Stimulated activated CD4-positive, alpha-beta T cell treated with anti-CD3 and anti-CD28 coated beads, TNF-alpha, amount 100 ng/mL, for 24 hours (primary cell): ENCODE measurements at places on chromosomes 12 and 14.

DNA sequence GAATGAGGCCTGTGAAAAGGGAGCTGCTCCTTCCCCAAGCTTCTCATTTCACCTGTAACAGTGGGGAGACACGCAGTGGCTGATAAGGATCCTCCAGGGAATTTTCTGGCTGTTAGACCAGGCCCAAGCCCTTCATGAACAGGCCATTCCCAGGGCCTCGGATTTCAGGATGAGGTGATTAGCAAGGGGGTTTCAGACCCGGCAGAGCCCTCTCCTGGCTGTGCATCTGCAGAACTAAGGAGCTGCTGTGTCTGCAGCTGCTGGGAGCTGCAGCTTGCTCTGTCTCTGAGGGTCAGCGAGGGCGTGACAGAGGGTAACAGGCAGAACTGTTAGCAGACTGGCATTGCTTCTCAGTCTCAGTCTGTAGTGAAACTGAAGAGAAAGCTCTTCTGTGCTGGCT lies 110.4 kb downstream of the KCNA5 start:
- no peak for DNase-seq

DNA sequence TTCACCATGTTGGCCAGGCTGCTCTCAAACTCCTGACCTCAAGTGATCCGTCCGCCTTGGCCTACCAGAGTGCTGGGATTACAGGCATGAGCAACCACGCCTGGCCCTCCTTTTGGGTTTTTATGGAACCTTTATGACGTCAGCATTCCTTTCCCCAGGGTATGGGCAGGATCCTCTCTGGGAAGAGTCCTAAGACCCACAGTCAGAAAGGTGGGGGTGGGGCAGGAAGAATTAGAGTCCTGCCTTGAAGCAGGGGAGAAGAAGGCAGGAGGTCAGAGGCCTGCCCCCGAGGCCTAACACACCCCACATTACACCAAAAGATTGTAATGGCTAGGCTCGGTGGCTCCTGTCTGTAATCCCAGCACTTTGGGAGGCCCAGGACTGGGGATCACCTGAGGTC lies 30.8 kb upstream of the CDK17 start:
- no peak for DNase-seq

DNA sequence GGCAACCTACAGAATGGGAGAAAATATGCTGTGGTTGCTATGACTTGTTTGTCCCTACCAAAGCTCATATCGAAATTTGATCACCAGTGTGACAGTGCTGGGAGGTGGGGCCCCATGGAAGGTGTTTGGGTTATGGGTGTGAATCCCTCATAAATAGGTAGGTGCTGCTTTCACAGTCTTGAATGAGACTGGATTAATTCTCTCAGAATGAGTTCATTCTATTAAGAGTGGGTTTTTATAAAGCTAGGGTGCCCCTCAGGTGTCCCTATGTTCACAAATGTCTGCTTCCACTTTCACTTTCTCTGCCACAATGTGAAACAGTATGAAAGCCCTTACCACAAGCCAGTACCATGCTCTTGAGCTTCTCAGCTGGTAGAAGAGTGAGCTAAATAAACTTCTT lies 133.5 kb downstream of the CPNE8 start:
- peak; percentile 2 for DNase-seq

GRCh38 chr12:116418551-116418950 lies 140.6 kb upstream of the MAP1LC3B2 start:
- DNase-seq = no peak

GRCh38 chr12:53062011-53062961 lies 12.4 kb downstream of the TNS2 start:
- no peak for DNase-seq

- DNase-seq = no peak
Observed at GRCh38 chr12:75766263-75767160, 255.1 kb upstream of the KRR1 start.
